GM12878 (cell line): ENCODE measurements at places on chromosomes 1 and 21.
A peak's percentile ranks its signal among the peaks of the same experiment; 100 is the strongest.

GRCh38 chr1:27886353-27886679 lies 14.0 kb downstream of the THEMIS2 start:
- DNase-seq: no peak

DNA sequence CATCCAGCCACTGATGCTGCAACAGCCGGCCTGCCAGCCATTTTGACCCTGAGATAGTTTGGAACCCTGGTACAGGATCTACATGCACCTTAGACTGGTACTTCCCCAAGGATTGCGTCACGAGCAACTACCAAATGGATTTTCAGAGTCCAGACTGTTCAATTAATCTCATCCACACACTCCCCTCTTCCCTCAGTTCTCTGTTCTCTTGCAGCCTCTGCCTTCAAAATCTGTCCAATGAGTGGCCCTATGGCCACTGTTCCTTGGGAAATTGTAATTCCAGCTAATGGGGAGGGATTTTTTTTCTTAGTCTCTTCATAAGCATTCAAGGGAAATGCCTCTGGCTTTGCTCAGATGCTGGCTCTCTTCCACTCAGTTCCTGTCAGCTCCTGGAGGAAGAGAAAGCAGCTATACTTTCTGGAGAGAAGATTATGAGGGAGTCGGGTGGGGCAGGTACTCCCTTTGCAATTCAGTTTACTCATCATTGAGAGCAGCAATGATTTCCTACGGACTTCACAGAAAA lies 19.8 kb upstream of the UAP1 start:
- DNase-seq: no peak

DNA sequence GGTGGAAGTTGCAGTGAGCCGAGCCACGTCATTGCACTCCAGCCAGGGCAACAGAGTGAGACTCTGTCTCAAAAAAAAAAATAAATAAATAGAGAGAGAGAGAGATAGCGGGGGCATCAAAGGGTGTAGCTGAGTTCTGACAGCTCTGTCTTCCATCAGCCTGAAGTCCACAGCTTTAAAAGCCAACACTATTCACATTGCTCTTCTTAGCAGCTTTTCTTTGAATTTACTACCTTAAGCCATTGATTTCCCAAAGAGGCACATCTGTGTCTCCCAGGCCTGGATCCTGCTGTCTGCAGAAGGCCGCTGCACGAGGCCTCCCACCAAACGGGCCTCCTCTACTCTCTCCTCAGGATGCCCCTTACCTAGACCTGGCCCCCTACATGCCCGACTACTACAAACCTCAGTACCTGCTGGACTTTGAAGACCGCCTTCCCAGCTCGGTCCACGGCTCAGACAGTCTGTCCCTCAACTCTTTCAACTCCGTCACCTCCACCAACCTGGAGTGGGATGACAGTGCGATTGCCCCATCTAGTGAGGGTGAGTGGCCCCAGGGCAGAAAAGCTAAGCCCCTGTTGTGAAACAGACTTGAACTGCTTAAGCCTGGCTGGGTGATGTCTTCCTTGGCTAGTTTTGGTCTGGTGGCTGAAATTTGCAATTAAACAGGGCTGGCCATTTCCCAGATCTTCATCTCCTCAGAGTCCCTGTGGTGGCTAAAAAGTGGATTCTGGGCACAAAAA lies 16.5 kb upstream of the SLC25A34 start:
- DNase-seq: no peak

DNA sequence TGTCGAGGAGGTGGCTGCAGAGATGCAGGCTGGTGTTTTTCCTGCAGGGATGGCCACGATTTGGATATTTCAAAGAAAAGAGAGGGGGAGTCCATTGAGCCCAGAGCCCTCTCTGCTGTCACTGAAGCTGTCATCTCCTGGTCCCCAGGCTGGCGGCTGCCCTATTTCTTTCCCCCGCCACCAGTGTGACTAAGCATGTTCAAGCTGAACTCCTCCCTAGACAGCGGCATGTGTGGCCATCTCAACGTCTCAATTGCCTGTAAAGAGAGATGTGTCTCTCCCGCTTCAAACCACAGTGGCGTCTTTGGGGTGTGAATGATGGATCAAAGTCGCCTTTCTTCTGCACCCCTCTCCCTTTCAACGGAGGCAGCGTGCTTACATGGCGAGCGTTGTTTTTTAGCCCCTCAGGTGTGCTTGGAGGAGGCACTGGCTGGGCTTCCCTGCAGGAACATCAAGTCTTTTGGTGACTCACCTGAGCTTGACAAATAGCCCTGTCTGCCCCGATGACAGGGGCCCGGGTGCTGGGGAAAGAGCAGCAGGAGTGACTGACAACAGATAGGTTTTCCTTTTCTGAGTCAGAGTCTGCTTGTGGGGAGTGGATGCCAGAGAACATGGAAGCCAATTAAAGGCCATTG lies 346.4 kb upstream of the AJAP1 start:
- DNase-seq: no peak

GRCh38 chr1:234499119-234499942 lies 20.4 kb upstream of the TARBP1 start:
- no peak for DNase-seq

- no peak for DNase-seq
Observed at GRCh38 chr1:173202424-173203145, 4.5 kb downstream of the TNFSF4 start.

DNA sequence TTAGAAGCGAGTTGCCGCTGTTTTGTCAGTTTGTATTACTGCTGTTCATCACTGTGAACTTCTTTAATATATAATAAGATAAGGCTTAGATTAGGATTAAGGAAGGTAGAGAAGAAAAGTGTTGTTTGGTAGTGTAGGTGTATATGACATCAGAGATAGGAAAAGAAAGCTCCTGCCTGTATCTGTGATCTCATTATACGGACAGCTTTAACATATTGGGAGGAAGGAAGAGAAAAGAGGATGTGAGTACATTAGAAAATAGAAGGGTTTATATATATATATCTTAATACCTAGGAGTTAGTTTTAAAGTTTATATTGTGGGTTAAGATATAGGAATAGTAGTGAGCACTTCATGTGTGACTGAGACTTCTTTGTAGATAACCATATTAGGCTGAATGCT lies 71.0 kb downstream of the RALGPS2 start:
- no peak for DNase-seq

GRCh38 chr1:221743416-221744208 lies 1.7 kb upstream of the DUSP10 start:
- DNase-seq: peak; percentile 94

GRCh38 chr1:30061292-30062220 lies 661.8 kb downstream of the MATN1 start:
- DNase-seq: no peak

- DNase-seq: no peak
Observed at GRCh38 chr1:17060306-17060749, 6.5 kb upstream of the SDHB start.

DNA sequence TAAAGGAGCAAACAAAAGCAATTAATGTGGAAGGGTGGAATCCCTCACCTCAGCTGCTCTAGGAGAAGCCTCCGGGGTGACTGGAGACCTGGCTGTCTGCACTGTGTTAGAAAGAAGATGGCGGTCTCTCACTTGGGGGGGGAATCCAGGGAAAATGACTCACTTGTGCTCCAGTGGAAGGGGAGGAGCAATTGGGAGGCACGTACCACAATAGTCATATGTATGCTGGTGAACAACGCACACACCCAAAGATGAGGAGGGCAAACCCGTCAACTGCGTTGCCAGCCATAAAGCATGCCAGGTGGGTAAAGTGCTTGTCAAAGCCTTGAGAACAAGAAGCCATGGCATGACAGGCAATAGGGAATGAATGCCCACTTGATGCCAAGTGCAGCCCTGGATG lies 22.1 kb downstream of the PLEKHA6 start:
- DNase-seq: no peak

GRCh38 chr1:154353460-154353904 lies 28.2 kb downstream of the ATP8B2 start:
- DNase-seq: peak; percentile 7

DNA sequence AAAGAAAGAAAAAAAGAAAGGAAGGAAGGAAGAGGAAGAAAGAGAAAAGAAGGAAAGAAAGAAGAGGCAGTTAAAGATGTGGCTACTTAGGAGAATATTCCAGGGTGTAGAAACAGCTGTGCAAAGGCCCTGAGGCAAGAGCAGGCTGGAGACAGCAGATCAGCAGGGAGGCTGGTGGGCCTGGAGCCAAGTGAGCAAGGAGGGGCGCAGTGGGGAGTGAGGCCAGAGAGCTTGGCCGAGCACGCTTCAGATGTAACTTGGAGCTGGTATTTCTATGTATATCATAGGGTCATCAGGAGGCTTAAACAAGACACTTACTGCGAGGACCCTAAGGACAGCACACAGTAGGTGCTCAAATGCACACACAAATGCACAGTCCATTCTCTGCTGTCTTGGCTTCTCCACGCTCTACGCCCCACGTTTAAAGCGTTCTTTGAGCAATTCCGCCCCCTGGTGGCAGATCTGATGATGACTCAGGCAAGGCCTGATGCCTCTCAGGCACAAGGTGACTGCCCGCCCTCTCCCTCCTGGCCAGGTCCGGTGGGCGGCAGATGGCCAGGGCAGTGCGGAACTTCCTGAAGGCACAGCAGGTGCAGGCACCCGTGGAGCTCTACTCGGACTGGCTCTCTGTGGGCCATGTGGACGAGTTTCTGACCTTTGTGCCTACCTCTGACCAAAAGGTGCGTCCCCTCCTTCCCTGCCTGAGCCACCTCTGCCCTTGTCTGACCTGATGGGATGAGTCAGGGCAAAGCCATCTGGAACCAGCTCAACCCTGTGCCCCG lies 11.9 kb upstream of the PADI3 start:
- peak; percentile 31 for DNase-seq

DNA sequence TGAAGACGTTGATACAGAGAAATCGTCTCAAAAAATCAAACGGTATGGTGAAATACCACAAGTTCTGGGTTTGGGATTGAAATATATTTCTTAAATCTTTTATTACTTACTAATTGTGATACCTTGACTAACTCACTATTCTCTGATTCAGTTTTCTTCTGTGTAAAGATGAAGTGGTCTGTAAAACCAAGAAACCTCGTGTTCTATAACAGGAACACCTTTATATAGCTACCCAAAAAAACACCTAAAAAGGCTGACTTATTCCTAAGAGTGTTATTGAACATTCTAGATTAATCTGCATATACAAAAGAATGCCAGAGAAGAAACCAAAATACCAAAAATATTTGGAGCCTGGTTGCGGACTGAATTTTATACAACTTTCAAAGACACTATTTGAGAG lies 721 bp downstream of the LRRIQ3 start:
- DNase-seq: no peak

DNA sequence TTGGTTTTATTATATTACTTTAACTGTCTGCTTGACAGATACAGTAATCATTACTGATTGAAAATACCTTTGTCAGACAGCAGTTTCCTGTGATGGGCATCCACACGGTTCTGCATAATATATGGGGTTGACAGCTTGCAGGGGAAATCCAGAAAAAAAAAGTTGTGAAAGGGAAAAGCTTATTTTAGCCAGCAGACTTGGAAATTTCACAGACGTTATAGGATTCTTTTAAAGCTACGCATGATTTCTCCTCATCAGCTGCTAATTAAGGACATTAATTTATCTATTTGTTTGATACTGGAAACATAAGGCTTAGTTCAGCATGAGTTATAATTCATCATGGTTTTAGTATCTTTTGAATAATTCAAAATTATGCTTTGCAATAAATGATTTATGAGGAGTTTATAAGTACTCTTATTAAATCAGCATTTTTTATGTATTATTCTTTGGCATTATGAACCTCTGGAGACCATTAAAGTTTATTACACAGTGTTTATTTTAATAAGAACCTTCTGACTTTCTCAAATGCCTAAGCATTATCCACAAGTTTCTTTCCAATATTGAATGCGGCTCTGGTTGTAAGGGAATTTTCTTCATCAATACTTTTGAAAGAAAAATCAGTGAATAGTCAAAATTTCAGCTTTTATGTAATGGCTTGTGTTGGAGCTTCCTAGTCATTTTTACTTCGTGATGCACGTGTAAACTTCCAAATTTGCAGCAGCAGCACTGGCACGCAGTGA lies 235.3 kb upstream of the KCNK2 start:
- DNase-seq: no peak

DNA sequence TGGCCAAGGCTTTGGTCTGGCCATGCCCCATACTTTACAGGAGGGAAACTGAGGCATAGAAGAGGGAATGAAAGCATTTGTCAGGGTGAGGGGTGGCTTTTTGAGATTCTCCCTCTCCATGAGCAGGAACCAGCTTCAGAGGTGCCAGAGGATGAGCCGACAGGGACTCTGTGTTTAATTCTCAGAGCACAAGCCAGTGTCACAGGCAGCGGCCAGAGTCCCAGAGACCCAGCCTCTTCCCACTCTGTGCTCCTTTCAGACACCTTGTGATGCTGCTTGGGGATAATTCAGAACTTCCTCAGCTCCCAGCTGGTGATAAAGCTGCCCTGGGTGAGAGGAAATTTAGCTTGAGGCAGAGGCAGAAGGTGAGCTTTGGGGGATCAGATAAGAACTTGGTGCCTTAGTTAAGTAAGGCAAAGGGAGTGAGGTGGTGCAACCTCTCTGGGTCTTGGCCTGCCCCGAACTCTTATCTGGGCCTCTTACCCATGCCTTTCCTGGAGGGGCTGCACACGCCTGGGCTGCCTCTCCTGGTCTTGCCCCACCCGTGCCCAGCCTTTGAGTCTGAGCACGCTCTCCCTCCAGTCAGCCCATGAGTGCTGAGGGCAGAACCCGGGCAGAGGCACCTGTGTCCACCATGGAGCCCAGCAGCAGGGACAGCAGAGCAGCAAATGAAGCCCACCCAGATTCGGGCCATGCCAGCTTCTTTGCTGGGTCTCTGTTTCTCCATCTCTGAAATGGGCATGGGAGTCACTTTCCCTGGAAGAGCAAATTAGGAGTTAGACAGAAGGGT lies 175.6 kb upstream of the C1orf174 start:
- DNase-seq: no peak
